Iris pigment epithelial cell (primary cell): ENCODE measurements at places on chromosomes 12 and 14.

DNA sequence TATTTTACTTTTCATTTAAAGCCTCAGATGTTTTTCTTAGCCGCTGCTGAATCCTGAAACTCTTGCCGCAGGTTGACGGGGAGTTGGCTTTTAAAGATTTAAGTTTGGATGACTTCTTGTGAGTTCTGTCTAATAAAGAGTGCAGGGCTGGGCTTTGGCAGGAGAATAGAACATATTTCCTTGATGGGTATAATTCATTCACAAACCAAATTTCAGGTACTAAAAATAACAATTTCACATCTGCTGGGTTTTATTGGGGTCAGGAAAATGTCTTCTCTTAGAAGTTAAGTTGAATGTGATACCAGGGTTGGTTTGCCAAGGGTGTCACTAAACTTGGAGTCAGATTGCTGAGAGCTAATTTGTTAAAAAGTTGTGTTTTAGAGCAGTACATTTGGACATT is 9.7 kb downstream of the SP1 start:
- no peak for DNase-seq

- no peak for DNase-seq
These were observed 90.4 kb downstream of the TMEM121 start for GRCh38 chr14:105616802-105617192.

DNA sequence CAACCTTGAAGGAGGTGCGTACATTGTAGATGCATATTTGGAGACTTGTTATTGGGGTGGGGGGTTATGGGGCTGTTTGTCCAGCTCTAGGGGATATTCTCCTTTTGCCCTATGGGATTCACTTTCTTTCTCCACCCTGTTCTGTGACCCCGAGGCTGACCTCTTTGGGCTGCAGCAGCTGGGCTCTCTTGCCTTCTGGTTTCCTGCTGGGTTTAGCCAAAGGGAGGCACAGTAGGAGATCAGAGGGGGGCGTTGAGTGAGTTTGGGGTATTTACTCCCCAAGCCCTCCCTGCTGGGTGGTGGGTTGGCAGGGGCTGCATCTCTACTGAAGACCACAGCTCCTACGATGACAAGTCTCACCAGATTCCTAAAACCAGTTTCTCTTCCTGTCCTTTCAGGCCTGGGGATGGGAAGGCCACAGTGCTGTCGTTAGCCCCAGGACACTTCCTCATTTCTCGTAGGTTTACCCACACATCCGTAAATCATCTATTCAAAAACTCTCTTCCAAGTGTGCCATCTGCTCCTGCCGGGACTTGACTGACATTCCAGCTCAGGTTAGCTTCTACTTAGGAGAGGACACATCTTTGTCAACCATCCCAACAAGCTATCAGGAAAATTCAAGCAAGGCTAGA is 127.1 kb downstream of the TMEM30B start:
- no peak for DNase-seq

DNA sequence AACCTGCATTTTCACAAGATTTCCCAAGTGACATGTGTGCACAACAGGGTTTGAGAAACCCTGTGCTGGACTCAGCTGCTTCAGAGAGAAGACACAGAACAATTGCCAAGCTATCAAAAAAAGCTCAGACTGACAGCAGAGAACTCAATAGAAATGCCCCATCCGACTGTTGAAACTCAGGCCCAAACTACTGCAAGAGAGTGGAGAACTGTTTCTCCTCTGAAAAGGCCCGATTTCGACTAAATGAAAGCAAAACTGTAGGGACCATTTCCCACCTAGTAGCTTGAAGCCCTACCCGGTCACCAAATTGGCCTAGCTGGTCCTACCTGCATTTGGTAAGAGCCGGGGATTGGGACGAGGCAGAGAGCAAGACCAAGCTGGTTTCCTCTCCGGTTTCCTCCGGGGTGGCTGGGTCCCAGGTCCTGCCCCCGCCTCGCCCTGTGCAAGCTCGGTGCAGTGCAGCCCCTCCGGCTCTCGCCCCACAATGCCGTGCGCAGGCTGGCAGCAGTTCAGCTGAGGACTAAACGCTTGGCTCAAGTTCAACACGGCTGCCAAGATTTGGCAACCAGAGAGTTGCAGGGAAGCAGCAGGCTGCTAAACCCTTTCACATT is 1180.6 kb downstream of the VRK1 start:
- DNase-seq: no peak

DNA sequence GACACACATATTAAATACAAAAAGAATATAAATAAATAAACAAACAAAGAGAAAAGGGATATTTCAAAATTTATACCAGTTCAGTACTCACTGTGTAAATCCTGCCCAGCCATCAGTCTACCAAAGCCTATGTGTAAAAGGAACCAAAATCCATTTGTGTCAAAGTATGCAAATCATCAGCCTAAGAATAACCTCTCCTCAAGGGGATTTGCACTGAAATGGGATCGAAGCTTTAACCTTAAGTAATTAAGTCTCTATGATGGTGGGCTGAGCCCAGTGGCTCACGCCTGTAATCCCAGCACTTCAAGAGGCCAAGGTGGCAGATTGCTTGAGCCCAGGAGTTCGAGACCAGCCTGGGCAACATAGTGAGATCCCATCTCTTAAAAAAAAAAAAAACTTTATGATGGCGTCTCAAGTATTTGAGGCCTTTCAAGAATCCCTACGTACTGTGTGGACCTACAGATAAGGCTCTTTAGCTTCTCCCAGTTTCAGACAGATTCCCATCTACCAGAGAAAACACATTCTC is 57.8 kb upstream of the METAP2 start:
- no peak for DNase-seq

DNA sequence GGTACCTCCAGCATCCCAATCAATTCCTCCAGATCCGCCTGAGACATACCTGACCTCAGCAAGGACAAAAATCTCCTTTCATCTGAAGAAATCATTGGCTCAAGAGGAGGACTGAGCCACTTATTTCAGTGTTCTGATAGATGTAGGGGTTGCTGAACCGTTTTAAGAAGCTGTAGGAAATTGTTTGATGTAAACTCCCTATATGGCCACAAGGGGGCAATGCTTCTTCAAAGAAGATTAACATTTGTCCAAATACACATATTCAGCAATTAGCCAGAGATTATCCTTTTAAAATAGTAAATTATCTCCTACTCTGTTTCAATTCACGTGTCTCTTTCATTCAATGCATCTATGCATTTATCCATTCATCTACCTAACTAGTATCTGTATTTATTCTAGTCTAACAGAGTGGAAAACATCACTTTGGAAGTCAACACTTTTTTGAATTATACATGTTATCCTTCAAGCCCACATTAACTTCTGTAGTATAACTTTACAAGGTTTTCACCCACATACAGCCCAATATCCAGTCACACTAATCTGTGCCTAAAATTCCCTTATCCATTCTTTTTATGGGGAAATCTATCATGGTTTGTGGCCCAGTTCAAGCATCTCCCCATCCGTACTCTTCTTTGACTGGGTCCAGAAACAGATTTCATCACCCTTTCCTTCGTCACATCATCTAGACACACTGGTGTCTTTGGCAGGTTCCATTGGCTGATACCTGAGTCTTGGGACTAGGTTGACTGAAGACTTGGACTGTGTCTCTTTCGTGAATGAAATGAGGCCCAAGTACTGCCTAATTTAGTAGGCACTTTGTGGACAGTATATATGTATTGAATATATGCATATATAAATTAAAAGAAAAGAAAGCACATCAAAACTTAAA is 411.0 kb upstream of the OR4E1 start:
- peak; percentile 66 for DNase-seq

- DNase-seq: peak; percentile 81
These were observed 58.9 kb upstream of the HMGA2 start for GRCh38 chr12:65765436-65765813.

GRCh38 chr12:25558586-25558985 is 5.5 kb upstream of the LMNTD1 start:
- DNase-seq: peak; percentile 52

DNA sequence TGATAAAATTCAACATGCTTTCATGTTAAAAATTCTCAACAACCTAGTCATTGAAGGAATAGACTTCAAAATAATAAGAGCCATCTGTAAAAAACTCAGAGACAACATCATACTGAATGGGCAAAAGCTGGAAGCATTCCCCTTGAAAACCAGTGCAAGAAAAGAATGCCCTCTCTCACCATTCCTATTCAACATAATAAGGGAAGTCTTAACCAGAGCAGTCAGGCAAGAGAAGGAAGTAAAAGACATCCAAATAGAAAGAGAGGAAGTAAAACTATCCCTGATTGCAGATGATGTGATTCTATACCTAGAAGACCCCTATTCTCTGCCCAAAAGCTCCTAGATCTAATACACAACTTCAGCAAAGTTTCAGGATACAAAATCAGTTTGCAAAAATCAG is 52.9 kb downstream of the APOBEC1 start:
- DNase-seq: no peak

DNA sequence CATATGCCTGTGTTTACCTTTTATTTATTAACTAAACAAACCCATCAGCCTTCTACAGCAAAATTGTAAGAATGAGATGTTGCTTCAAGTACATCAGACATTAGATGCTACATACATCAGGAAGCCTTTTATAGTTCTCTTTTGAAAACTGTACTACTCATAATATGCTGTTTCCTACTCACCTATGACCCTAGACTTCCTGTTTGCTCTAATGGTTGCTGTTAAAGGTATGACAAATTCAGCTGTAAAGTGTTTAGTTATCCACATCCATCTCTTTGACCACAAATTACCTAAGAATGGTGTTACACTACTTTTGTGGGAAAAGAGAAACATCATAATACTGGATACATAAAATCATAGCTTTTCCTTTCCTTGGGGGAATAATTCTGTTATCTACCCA is 220.0 kb downstream of the RAD51B start:
- DNase-seq: no peak

- peak; percentile 11 for DNase-seq
These were observed 5.7 kb upstream of the SLC38A4 start for GRCh38 chr12:46831335-46832129.
